ENCODE measurements at places on chromosomes 12 and 14.

DNA sequence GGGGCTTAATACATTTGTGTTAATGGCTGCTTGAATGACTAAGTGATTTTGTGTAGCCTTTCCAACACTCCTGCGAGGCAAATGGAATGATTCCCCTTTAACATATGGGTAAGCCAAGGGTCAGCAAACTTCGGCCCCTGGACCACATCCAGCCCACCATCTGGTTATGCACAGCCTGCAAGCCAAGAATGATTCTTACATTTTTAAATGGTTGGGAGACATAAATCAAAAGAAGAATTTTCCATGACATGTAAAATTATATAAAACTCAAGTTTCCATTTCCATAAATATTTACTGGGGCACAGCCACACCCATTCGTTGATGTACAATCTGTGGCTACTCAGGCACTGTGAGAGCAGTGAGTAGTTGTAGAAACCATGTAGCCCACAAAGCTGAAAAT, 9.0 kb downstream of the SLC8B1 start:
- no peak for DNase-seq

DNA sequence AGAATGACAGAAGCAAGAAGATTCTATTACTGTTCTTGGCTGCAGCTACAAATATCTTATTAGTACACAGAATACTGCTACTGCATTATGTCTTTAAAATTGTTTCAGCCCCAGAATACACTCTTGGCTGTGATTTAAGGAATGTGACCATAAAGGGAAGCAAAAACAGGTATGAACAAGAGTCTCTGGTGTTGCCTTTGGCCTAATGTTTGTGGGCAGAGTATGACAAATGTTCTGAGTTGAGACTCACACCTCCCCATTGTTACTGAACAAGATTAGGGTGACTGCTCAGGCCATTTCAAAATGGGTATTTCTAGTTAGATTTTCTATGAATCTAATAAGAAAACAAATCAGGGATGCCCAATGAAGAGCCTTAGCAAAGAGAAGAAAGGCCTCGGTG, 28.5 kb downstream of the TTC6 start:
- DNase-seq: no peak

DNA sequence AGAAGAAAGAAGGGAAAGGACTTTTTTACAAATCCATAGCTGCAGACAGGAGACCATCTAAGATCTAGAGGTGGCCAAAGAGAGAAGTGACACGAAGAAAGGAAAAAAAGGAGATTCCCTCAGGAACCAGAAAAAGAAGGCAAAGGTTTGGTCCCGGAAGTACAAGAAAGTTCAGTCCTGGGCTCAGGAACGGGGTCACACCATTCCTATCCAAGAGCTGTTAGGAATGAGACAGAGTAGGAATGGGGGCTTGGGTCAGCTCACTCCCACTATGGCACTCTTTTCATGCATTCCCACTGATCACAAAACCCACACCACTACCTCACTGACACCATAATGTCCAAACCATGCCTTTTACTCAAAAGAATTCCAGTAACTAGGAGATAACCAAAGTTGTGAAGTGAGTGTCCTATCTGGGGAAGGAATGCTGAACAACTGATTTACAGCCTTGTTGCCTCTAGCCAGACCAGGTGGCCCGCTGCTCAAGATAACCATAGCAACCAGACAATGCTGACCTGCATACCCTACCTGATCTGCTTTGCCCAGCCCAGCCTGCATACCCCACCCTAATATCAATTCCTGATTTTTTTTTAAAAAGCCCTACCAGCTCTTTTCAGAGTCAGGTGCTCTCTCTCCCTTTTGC, 8.4 kb downstream of the PPP2R3C start:
- DNase-seq: no peak

DNA sequence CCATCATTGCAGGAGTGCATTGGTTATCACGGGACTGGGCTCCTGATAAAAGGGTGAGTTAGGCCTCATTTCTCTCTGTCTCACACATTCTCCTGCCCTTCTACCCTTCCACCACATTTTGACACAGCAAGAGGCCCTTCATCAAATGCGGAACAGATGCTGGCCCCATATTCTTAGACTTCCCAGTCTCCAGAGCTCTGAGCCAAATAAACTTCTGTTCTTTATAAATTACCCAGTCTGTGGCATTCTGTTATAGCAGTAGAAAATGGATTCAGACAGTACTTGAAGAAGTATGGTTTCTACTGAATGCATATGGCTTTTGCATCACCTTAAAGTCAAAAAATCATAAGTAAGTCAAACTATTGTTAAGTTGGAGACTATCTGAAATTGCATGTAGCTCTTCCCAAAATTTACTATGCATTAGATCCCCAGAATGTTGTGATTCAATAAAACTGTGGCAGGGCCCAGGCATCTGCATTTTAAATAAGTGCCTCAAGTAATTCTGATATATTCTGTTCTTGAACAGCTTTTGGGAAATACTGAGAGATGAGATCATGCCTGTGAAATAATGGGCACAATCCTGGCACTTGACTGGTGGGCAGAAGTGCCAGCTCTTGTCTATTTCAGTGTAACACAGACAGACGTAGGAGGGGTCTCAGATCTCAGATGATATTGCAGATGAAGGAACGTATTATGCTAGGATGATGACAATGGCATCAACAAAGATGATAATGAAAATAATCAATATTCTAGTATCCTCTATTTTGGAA, 68.2 kb downstream of the E2F7 start:
- no peak for DNase-seq

- no peak for DNase-seq
Observed at GRCh38 chr12:10386857-10387256, 3.0 kb downstream of the KLRK1 start.

- no peak for DNase-seq
Observed at GRCh38 chr12:79555028-79555925, 135.5 kb downstream of the PAWR start.

GRCh38 chr14:102578821-102579220, 13.6 kb upstream of the RCOR1 start:
- no peak for DNase-seq

DNA sequence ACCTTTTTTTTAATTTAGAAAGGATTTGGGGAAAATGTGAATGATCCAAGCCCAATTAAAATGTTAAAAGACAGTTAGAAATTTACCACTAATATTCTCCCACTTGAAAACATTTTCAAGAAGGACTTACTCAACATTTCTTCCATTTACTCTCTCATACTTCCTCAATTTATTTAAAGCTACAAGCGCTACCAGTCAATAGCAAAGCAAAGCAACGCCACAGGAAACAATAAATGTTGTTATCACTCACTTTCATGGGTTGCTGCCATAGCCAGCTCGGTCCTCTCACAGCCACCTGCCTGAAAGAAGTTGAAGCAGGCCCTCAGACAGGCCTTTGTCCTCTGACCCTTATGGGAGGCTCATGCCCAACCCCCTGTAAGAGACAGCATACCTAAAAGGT, 6.0 kb upstream of the SOS2 start:
- DNase-seq: no peak

DNA sequence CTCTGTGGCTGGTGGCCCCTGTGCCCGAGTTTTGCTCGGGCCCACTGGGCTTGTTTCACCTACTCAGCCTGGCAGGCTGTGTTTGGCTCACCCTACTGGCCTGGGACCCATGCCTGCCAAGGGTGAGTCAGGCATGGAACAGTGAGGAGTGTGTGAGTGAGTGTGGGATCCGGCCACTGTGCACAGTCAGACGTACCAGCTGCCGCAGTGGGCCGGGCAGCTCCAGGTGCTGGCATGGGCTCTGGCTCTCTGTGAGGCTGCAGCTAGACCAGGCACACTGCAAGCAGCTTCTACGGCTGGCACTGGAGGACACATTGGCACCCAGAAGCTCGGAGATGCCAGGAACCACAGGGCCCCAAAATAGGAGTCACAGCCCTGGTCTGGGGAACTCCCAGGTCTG, 40.6 kb downstream of the HSD17B6 start:
- DNase-seq: no peak

DNA sequence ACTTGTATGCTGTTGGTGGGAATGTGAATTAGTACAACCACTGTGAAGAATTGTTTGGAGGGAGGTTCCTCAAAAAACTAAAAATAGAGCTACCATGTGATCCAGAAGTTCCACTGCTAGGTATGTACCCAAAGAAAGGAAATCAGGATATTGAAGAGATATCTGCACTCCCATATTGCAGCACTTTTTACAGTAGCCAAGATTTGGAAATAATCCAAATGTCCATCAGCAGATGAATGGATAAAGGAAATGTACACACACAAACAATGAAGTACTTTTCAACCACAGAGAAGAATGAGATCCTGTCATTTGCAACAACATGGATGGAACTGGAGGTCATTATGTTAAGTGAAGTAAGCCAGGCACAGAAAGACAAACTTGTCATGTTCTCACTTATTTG, 25.9 kb downstream of the TIGAR start:
- DNase-seq: no peak

GRCh38 chr14:49418789-49419188, 167.4 kb downstream of the RPS29 start:
- no peak for DNase-seq

GRCh38 chr14:43754838-43755237, 752.2 kb downstream of the FSCB start:
- no peak for DNase-seq

DNA sequence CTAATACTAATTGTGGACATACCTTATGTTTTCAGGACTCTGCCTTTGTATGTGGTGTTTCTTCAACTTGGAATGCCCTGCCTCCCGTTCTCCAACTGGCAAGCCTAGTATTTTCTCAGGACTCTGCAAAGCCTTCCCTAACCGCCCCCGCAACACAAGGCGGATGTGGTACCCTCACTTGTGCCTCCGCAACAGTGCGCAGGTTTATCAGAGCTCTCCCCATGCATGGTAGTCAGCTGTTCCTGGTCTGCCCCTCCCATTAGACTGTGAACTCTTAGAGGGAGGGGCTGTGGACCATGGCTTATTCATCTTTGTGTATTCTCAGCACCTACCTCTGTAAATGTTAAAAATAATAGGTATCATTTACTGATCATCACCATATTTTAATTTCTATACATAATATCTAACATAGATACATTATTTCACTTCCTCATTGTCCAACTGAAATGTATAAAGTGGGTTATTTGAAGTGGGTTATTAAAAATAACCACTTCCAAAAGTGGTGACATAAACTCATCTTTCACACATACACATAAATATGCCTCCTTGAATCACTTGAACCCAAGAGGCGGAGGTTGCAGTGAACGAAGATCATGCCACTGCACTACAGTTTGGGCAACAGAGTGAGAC, 9.0 kb downstream of the LPAR5 start:
- no peak for DNase-seq

DNA sequence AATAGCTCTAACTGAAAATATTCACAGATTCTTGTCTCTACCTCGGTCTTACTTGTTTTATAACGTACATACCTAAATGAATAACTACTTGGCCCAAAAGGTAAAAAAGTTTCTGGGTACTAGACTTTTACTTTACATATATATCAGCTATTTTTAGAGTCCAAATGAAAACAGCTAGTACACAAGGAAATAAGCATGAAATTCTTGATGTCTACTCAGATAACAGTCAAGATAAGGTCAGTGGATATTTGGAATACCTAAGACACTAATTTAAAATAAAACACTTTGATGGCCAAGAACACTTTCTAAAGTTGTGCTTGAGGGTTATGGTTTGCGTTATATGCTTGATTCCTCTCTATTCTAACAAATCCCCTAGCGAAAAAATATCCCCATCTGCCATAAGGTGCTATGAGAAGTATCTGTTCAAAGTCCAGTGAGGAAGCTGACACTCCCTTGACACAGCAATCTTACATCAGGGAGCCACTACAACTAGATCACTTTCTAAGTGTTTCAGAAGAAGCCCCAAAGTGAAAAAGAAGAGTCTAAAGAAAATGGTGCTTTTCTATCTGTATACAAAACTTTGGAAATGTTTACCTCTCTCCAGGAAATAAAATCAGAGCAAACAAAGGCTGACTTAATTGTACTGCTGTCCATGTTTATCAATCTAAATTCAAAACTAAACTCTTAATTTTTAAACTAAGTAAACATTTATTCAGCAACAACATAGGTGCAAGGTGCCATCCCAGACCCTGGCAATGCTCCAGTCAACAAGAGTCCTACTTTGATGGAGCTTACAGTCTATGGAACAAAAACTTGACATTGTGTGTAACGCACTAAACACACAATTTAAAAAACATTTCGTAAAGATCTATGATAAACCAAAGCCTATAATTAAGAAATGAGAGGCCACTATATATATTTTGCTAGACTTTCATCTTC, 11.7 kb downstream of the PTPN21 start:
- DNase-seq: no peak

GRCh38 chr14:60655898-60656685, 6.8 kb upstream of the SIX1 start:
- no peak for DNase-seq

DNA sequence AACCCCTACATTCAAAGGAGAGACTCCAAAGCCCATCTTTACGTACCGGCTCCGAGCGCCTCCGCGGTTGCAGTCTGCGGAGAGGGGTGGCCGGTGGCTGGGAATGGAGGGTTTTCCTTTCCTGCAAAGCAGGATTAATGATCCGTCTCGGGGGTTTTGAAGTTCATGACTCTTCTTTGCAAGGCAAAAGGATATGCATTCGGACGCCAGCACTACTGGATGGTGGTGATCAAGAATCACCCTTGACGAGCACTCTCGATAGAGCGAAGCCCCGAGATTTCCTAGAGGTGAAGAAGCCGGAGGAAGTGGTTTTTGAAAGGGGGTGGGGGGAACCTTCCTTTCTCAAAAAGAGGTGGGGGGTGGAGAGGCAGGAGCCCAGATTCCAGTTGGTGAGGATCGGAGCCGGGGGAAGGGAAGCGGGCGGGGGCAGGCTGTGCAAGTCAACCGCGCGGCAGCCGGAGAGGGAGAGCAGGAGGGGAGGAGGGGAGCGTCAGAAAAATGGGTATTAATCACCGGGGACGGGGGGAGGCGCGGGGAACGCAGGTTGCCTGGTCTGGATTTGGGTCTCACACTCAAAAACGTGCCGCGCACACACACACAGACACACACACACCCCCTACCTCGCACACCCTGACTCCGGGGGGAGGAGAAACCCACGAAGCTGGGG, at the start of gene GRIN2B:
GRIN2B (minus strand) TSS at position 307 of the 667 bp plus-strand sequence. CDS start 115,394 bp downstream, outside the sequence.
- no peak for DNase-seq

DNA sequence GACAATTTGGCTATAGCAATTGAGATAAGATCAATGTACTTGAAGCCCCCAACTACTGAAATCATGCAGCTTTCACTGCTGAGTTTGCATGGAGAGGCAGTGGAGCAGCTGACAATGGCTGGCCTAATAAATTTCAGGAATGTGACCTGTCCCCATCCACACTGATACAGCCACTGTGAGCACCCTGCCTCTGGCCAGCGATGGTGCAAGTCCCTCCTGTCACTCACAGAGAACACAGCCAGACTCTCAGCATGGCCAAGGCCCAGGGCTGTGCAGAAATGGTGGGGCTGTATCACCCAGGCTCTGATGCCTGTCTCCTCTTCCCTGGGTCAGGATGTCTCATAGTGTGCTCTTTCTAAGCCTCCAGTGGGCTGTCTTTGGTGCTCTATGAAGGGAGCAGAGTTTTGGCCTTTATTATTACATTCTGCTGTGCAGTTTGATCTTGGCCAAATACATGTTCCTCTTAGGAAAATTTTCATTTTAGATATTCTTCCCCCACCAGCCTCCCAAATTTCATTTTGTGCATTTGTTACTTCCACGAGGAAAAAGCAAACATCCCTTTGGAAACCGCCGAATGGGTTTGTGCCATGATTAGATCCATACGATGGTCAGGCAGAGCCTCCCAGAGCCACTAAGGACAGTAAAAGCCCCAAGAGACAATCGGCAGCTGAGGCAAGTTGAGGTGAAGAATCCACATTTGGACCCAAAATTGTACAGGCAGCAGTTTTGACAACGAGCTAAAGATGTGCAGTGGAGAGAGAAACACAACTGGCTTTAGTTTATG, 85.1 kb upstream of the WSCD2 start:
- DNase-seq: no peak

GRCh38 chr12:69996241-69996640, 171.2 kb downstream of the MYRFL start:
- no peak for DNase-seq
